ENCODE measurements at places on chromosomes 1 and 21.
A peak's percentile ranks its signal among the peaks of the same experiment; 100 is the strongest.

GRCh38 chr1:37853157-37853556 lies 6.2 kb downstream of the MTF1 start:
- DNase-seq = no peak

DNA sequence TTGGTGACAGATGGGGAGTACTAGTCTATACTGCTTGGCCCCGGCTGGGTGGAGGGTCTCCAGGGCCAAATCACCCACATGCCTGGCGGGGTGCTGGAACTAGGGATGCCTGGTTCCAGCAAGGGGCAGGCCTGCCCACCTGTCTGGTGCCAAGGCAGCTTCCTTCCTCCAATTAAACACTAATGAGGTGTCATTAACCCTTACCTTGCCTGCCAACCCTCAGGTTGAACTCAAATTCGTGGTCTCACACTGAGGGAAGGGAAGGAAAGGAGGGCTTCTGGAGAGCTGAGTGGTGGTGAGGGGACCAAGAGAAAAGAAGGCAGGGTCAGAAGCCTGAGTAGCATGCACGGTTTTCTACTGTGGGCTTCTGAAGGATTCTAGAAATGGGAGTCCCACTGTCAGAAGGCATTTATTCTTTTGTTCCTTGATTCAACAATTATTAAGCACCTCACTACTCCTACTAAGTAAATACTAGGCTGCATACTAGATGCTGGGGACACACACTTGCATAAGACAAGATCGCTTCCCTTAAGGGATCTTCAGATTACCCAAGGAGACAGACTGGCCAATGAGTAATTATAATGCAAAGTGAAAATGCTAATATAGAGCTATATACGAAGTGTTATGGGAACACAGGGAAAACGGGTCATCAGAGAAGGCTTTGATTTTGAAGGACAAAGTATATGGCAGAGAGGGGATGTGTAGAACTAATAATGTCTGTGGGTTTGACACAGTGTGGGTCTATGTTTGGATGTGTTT lies 5.9 kb upstream of the EFNA3 start:
- no peak for DNase-seq

DNA sequence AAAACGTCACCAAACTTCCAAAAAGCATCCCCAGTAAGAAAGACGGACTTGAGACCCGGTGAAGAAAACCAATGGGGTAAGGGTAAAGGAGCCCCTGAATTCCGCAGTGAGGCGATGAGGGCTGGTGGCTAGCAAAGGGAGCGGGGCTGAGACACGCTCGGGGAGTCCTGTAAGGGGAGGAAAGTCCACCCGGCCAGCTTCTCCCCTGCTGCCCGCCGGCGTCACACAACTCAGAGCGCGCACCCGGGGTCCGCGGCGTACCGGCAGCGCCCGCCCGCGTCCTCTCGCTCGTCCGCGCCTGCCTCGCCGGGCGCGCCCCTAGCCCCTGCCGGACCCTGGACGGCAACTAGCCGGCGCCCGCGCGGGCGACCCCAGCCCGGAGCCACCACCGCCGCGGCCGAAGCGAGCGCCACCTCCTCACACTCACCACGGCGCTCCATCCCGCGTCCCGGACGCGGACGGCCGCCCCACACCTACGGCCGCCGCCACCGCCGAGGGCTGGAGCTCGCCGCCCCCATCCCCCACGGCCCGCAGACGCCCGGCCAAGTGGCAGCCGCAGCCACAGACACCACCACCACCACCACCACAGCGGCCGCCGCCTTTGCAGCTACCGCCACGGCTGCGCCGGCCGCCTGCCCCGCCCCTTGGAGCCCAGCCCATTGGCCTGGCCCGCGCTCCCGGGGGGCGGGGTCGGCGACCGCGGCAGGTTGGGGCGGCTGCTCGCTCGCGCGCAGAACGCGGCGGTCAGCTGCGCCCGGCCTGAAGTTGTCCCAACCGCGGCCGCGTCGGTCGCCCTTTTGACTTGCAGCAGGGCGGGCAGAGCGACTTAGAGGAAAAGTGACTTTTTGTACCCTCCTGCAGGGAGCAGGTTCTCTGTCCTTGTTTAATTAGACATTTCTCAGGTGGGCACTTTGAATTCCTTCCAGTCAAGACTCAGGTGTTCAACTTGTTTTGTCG lies 10.0 kb upstream of the ARHGAP29 start:
- DNase-seq = peak; percentile 90

GRCh38 chr1:85584264-85584781 lies 3.8 kb downstream of the CCN1 start:
- DNase-seq = peak; percentile 23

GRCh38 chr1:116559304-116559761 lies 11.5 kb downstream of the CD58 start:
- no peak for DNase-seq

DNA sequence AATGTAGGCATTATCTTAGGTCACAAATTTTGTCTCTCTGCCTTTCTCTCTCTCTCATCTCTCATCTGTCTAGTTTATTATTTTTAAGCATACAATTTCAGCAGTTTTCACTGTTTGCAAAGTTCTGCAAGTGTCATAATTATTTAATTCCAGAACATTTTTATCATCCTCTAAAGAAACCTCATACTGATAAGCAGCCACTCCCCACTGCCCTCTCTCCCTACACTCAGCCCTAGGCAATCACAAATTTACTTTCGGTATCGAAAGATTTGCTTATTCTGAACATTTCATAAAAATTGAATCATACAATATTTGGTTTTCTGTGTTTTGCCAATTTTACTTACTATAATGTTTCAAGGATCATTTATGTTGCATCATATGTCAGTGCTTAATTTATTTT lies 16.6 kb downstream of the OR6Y1 start:
- DNase-seq = no peak

- DNase-seq = peak; percentile 57
Measured at GRCh38 chr1:154104433-154105082, 50.3 kb downstream of the NUP210L start.

DNA sequence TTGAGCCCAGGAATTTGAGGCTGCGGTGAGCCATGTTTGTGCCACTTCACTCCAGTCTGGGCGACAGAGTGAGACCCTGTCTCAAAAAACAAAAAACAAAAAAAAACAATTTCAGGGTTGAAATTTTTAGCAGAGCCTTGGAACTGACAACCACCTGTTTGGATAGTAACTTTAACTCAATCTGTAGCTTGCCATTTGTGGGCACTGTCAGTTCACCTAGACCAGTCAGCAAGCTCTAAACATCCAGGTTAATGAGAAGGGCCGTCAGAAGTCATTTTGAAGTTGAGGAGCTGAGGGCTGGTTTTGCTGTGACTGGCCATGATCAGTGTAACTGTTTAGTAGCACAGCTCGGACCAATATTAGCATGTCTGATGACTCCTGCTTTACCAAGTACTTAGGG lies 8.4 kb downstream of the TRAPPC10 start:
- no peak for DNase-seq

DNA sequence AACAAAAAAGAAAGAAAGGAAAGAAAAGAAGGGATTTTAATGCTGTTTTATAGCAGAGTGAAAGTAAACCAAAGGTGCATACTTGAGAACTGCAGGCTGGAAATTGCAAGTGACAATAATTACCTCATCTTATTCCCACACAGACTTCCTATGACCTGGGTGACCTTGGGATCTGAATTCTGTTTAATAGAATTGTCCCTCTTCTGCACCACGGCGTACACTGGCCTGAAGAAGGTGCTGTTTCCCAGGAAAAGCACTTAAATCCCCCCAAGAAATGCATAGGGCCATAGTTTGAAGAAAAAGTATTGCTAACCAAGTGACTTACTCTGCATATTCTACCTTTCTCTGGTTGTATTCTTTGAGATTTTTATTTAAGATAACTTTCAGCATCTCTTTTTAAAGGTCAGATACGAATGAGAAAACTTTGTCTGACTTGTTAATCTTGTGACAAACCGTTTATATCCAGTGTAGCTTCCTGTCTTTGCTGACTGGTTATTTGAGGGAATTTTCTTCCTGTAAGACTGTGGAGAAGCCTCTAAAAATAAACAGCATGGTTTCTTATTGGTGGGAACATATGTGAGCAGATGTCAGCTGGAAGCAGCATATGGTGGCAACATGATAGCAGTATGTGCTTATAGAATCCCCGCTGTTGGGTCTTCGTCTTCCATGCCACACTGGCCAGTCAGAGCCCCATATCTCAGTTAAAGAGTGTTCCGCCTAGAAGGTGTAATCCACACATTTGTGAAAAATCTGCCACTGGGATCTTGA lies 16.3 kb downstream of the TGFB2 start:
- DNase-seq = peak; percentile 52

DNA sequence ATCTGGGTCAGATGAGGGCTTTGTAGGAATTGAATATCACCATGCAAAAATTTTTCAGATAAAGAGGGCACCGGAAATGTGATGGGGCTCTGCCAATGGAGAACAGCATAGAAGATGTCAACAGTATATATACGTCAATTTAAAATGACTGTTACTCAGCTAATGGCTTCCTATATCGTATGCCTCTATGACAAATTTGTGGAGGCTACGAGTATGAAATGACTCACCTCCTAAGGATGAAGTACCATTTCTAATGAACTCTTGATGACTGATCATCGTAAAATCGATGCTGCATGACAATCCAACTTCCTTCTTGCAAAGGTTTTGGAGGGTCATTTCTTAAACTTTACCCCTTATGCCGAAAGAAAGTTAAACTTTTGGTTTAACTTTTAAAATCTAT lies 450.3 kb upstream of the ZP4 start:
- no peak for DNase-seq

All from HT-29 (cell line).